Activated naive CD4-positive, alpha-beta T cell (primary cell): ENCODE measurements at places on chromosomes 2 and 18.

DNA sequence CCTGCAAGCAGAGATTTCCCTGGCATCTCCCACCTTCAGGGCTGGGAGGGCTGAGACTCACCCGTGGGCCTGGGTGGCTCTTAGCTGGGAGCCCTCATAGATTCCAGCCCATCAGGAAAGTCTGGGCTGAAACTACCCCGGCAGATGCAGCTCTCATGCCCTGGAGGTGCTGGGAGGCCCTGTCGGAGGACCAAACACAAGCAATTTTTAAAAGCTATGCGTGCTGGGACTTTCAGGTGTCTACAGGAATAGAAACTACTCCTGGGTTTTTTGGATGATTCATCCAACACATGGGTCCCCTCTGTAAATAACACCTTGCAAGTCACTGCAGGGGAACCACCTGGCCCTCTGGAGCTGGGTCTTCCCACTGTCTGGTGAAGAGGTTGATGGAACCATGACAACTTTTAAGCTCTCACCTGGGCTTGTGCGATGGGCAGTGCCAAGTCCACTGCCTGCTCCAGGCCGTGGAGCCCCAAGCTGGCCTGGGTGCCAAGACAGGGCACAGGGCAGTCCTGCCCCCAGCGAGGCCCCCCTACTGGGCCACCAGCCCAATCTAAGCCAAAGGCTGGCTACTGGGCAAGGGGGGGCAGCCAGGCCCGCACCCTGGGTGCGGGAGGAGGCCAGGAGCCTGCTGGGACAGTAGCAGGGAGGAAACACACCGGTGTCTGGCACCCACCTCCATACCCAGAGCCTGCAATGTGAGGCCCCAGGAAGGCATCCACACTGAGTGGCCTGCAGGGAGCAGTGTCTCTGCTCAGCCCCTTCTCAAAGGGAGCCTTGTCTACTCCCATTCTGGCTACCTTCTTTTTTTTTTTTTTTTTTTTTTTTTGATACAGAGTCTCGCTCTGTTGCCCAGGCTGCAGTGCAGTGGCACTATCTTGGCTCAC, 1.1 kb upstream of the GPR55 start:
- no peak for DNase-seq

- no peak for DNase-seq
These were observed 336.5 kb downstream of the NBAS start for GRCh38 chr2:15224641-15225040.

DNA sequence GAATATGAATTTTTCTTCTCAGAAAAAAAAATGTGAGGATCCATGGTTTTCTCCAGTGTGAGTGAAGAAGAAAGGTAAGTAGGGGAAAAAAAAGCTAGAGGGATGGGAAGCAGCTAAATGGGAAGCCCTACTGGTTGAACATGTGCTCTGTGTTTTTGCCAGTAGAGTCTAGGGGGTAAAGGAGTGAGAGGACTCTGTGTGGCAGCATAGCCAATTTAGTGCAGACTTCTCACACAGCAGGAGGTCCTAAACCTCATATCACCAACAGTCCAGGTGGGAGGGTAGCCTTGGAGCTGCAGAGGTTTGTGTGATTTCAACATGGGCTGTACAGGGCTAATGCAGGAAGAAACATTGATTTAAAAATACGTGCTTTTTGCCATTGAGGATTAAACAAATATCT, 334.5 kb upstream of the SPHKAP start:
- no peak for DNase-seq

DNA sequence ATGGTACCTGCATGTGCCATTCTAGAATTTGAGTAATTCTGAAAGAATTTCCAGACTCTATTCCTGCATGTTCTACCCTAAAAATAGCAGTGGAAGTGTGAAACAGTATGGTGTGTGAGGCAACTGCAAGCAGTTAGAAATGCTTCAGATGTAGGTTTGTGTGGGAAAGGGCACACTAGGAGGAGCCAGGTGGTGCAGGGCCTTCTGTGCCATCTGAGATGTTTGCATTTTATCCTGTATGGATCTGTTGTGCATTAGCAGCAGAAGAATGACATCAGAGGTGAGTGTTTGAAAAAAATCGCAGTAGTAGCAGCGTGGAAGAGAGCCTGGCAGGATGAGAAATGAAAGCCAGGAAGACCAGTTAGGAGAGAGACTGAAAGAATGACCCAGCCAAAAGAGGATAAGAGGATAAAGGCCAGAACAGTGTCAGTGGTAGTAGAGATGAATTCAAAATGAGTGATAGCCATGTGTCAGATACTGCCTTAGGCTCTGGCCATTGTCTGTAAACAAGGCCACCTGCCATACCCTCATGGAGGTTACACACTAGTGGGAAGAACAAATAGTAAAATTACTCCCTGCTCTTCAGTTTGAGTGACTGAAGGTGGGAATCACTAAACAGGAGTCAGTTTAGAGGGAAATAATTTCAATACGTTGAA, 142.2 kb downstream of the PKP4 start:
- no peak for DNase-seq

DNA sequence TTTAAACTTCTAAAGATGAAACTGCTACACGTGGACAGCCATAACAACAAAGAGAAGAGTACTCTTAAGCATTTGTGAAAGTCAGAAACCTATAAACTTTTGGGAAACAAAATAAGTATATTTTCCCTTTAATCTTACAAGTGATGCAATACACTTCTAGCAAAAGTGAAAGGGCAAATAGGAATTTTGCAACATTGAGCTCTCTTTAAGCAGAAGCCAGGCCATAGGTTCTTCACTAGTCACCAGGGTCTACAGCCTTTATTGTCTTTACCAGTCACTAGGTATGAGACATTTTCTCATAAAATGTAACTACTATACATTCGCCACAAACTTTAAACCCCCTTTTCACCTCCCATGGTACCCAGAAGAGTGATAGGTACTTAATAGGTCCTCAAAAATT, 37.5 kb downstream of the SCN1A start:
- no peak for DNase-seq

- no peak for DNase-seq
These were observed 65.7 kb upstream of the RBM44 start for GRCh38 chr2:237732790-237733381.

GRCh38 chr2:88690591-88691338, 708 bp upstream of the RPIA start:
- DNase-seq = peak; percentile 47

GRCh38 chr2:127423478-127423843, 5.2 kb downstream of the PROC start:
- DNase-seq = no peak

DNA sequence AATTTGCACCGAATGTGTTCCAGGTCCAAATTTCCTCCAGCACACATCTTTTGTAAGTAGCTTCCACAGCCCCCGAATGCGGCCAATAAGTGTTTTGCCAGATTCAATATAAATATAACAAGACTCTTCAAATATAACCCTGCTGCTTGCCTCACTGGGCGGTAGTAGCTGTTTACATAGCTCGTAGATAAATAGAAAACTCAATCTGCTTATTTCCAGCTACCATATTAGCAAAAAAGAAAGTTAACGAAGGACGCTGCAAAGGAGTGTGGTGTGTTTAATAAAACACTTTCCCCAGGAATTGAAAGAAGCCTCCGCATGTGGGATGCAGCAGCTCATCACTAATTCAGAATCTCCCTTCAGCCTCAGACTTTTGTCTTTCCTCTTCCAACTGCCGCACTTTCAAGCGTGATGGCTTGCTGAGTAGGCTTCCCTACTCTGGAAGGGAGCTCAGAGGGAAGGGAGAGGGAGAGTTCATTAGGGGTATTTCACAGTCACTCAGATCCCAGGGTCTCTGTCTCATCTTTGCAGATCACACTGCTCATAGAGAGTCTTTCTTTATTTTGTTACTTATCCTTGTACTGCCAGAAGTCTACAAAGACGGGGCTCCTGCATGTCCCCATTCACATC, 367.0 kb downstream of the RND3 start:
- no peak for DNase-seq

DNA sequence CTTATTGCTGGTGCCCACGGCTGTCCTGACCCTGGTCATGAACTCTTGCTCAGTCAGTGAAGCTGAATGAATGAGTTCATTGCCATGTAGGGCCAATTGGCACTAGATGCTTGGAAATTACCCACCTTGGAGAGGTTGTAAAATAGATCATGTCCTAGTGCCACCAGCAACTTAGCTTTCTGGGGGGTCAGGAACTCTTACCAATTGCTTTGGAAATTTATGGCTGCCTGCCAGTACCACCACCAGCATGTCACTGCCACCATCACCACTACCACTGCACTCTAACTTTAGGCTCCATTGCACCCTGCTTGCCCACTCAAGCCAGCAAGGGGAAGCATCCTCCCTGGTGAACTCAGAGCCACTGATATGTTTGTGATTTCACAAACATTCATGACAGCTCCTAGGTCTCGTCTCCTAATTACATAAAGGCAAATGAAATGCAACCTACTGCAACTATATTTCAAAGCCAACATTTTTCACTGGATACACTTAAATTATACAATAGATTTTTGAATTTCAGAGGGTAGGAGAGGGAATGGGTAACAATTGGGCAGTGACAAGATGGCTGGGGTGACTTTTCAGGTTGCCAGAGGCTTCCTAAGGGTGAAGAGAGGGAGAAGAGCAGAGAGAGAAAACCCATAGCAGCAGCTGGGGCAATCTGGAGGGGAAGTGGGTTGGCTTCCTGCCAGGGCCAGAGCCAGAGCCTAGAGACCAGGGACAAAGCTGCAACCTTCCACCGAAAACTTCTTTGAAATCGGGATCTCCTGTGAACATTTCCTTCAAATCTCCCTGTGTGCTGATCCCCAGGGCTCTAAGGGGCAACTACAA, 3.5 kb upstream of the EMILIN1 start:
- peak; percentile 19 for DNase-seq

DNA sequence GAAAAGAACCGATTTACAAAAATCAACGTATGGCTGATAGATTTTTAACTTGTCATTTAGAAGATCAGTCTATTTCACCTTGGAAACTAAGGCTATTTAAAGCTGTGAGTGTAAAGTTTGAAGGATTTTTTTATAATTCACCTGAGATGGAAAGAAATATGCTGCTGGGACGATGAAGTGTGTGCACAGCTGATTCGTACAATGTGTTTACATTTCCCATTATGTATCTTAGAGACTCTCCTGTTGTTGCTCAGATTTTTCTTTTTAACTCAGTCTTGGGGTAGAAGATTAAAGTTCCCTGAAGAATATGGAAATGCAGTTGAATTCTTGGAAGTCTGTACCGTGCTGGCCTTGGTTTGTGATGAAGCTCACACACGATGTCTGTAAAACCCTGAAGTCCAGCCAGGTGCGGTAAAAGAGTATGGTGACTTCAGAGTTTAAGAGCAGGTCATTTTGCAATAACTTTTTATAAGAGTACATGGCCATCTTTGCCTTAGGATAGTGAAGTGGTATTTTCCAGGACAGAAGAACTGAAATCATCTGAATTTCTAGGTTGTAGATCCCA, 250.1 kb downstream of the PRKCE start:
- DNase-seq = no peak

DNA sequence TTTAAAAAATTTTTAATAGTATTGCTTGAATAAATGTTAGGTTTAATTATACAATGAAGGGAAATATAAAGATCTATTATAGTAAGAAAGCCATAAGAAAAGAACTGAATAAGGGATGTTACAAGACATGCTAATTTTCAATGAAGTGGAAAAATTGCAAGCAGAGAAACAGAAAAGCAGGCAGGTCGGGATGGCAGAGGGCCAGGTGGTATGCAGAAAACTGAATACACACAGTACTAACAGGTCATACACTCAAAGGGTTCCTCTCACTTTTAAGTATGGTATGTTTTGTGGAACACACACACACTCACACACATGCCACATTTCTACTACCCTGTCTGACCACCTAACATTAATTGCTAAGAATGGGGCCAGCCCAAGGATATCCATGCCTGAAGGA, 76.7 kb upstream of the DTNA start:
- DNase-seq = no peak

DNA sequence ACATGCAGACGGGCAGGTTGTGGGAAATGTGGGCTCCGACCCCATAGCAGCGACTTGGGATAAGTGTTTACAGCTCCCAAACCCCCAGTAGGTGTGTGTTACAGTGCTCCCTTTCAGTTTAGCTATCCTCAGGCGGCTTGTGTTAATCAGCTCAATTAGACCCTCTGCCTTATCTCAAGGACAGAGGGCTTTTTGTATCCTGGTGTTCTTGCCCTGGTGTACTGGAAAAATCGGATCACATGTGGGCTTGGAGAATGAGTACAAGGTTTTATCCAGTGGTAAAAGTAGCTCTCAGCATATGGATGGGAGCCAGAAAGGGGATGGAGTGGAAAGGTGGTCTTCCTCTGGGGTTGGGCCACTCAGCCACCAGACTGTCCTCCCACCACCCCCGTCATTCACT, 264.7 kb upstream of the SYT4 start:
- DNase-seq = no peak

DNA sequence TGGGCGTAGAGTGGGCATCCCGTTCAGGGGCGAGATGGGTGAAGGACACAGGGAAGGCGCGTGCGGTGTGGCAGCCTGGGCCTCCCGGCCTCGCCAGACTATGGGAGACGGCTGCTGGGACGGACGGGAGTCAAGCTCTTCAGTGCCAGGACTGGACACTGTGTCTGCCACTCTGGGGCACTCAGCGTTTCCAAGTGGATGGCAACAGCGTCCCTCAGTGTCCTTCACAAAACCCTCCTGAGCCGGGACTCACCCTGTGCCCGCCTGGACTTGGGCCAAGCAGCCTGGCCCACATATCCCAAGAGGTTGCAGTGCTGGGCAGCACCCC, 16.3 kb upstream of the BOK start:
- no peak for DNase-seq

GRCh38 chr2:71458413-71459083, 5.2 kb downstream of the DYSF start:
- DNase-seq = no peak

DNA sequence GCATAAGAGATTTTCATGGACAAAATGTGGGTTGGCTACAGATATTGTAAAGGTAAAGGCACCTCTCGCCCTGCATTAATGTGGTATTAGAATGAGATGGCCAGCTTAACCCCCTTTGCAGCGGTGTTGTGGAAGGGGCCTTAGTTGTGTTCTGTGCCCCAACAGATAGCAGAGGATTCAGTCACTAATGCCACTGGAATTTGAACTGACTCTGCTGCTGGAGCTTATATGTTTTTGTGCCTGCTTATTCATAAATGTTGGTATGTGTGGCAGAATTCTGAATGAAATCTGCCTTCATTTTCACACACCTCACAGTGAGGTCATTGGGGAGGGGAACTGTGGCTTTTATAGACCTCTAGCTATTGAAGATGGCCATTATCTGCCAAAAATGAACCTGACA, 90.7 kb upstream of the ITGA6 start:
- DNase-seq = no peak

- no peak for DNase-seq
These were observed 47.3 kb upstream of the ODC1 start for GRCh38 chr2:10495311-10495987.
